NCI-H524 treated with DMSO at 0.1 percent for 48 hours (cell line): ENCODE measurements at places on chromosomes 16 and 17.

GRCh38 chr17:34739386-34739785 is 160.0 kb downstream of the TMEM132E start:
- no peak for DNase-seq

DNA sequence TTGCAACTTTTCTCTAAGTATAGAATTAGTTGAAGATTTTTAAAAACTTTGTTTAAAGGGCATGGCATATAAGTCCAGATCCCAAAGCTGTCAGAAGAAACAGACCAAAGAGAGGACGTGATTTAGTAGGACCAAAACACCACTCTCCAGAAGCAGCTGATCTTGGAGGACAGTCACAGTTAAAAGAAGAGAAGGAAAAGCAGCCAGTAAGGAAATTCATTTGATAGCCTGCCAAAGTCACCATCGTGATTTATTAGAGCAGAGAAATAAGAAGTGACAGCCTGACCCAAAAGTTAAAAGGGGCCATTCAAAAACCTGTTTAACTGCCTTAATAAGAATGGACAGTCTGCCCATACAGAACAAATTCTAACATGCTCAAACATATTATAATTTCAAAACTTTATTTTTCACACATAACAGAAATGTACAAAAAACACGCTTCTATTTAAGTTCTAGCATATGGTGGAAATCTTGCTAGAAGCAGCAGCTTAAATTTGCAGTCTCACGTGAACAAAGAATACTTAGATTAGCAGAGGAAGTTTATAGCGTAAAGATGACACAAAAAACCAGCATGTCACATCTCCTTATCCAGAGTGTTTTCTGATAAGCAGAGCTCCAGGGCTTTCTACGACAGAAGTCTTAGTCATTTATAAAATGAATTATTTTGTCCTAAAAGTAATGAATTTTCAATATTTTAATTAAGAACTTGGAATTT is 37.2 kb downstream of the TXNDC11 start:
- no peak for DNase-seq

DNA sequence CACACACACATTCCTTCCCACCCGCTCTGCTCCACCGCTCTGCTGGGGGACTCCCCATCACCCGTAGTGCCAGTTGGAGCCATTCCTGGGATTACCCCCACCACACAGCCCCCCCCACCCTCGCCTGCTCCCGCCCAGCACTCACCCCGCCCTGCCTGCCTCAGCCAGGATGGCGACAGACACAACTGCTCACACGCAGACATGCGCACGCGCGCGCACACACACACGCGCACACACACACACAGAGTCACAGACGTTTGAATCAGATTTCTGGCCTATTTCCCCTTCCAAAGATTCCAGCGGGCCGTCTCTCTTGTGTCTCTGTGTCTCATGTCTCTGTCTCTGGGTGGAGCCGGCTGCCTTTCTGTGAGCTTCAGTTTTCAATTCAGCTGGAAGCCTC is 4.4 kb downstream of the CACNA1G start:
- DNase-seq: no peak

GRCh38 chr16:57955572-57956188 is 15.2 kb downstream of the CNGB1 start:
- DNase-seq: no peak

DNA sequence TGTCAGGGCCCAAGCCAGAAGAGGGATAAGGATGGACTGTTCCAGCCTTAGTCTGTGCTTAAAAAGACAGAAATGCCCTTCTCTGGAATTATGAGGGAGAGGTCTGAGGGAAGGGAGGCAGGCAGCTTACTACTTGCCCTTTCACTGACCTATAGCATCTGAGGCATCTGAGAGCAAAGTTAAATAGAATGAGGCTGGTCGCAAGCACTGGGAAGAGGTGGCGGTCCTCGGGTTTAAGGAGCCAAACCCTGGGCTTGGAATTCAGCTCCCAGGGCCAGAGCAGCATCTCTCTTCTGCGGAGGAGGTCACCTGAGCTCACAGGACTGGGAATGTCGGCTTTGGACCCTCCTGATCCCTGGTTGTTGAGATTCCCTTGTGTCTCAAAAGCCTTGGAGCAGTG is 3.1 kb upstream of the LIMD2 start:
- DNase-seq: no peak

GRCh38 chr16:88380619-88381018 is 2.1 kb upstream of the ZNF469 start:
- DNase-seq: no peak

DNA sequence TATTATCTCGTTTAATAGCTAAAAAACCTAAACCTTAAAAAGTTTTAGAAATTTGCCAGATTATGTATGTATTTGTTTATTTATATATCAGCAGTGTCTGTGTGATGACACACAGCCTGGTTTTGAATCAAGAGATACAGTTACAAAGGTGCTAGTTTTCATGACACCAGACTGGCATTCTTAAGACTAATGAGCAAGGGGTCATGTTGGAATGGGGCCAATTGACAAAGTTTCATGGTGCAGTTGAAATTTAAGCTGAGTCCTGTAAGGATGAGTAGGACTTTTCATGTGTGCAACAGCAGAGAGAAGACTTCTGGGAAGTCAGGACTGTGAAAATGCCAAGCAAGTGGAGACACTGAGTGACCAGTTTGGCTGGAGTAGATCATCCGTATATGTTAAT is 3.2 kb upstream of the KRT10 start:
- DNase-seq: no peak

DNA sequence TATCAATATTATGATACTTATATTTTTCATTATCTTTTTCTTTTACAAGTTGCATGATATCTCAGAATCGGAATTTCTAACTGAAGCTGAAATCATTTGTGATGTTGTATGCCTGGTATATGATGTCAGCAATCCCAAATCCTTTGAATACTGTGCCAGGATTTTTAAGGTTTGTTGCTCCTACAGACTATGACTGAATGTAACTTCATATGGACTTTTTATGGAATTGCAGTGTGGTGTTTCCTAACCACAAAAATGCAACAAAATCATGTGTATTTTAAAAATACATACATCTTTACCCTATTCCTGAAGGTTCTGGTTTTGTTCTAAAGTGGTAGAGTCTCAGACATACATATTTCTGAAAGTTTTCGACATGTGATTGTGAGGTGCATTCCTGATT is 58.8 kb upstream of the RHBDL3 start:
- no peak for DNase-seq

DNA sequence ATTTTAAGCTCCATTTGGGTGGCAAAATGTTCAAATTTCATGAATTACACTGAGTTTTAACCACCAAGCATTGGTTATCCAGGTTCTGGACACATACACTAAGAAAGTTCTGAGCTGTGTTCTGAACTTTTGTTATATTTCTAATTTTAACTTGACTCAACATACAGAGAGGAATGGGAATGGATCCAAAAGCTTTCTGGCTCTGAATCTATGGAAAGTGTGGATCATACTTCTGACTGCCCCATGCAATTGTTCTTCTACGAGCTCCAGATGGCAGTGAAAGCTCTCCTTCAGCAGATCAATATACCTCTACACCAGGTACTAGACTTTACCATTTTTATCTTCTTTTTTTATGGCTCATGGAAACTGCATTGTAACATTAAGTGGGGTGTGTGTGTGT is 113.0 kb upstream of the NOG start:
- no peak for DNase-seq

DNA sequence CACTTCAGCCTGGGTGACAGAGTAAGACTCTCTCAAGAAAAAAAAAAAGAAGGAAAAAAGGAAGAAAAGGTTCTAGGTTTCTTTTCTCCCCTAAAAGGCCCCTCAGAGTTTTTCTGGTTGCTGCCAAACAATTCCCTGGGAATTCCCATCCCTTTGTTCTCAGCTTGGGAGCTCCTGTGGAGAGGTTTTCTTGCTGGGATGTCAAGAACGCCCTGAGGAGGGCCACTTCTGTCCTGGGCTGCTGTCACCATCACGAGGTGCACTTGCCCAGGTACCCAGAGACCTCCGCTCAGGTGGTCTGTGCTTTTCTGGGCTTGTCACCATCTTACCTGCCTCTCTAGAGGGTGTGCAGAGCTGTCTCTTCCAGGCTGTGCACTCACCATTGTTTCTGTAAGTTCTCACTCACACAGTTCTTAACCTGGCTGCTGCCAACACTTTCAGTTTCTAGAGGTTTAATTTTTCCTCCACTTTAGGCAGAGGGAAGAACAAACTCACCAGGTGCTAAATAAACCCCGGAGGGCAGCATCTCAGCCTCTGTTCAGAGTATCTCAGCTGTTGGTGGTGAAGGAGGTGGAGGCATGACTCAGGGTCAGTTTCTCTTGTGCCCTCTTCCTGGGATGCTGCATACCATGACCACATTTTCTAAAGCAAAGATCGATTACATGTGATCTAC is 2.4 kb upstream of the COX6A2 start:
- no peak for DNase-seq

DNA sequence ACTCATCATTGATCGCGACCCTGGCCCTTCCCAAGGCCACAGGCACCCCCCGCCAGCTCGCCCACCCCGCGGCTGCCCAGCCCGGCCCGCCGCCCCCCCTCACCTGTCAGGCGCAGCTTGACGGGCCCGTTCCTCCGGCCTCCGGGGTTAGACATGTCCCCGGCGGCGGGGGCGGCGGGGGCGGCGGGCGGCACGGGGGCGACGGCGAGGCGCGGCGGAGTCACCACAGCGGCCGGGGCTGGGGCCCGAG is 456 bp downstream of the SMURF2 start:
- DNase-seq: no peak

DNA sequence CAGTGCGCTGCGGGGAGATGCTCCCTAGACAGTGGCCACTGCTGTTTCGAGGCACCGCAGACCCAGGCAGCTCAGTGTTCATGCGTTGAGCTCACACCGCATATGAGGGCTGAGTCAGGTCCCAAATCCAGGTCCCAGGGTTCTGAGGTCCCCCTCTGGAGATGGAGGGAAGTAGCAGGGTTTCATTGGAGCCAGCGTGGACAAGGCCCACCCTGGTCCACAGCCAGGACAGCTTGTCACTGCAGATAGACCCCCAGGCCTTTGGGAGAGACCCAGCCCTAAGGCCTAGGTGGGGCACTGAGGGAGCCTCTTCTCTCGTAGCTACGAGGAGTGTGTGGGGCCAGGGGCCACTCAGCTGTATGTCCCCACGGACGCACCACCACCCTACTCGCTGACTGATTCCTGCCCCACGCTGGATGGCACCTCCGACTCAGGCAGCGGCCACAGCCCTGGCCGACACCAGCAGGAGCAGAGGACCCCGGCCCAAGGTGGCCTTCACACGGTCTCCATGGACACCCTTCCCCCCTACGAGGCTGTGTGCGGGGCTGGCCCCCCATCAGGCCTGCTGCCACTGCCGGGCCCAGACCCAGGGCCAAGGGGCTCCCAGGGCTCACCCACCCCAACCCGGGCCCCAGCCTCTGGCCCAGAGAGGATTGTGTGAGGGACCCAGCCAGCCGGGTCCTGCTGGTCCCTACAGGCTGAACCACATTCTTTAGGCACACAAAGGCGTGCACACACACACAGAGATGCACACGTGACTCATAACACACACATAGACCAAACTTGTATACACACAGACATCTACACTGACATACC is 53.4 kb downstream of the BEAN1 start:
- DNase-seq: no peak

DNA sequence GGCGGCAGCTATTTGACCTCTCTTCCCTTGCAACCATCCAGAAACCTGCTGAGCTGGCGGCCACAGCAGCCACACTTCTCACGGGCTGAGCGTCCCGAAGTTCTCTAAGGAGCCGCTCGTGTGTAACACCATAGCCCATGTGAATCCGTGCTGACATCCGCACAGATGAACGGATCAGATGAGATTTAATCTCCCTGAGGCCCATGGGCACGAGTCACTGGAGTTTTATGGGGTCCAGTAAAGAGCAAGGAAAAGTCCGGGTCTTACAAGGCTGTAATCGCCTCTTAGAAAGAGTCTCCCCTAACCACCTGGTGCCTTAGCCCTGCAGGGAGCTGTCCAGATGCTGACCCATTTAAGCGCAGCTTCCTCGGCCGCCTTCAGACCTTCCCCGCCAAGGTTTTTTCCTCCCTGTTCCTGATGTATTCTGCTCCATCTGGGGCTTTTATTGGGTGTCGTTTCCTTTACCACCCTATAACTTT is 5.5 kb upstream of the CACNG5 start:
- DNase-seq: peak; percentile 92

GRCh38 chr16:27943766-27944165 is 119.7 kb downstream of the GSG1L start:
- no peak for DNase-seq

DNA sequence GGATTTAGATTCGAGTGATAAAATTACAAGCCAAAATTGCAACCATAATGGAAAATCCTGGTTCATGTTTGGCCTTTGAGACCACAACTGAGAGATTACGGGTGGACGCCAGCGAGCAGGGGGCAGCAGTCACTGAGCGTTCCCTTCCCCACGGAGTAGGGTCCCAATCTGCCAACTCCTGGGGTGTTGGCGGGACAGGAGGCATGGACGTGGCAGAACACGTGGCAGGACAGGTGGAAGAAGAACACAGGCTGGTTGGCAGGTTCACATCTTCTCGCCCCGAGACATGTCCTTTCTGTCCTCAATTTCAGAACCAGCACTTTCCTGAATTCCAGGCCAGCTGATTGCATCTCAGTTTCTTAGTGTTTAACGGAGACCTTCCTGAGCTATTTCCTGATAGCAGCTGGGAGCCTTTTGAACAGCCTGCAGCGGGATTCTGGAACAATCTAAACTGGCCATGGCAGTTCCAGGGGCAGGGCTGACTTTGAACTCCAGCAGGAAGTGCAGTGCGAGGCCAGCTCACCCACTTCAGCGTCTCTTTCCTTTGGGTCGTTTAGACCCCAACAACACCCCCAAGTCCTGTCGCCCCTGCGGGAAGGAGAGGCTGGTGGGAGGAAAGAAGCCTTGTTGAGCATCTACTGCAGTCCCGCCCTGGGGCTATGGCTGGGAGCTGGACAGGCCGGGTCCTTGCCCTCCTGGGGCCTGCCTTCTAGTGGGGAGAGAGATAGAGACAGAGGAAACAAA is 159.1 kb upstream of the FOXF1 start:
- no peak for DNase-seq

DNA sequence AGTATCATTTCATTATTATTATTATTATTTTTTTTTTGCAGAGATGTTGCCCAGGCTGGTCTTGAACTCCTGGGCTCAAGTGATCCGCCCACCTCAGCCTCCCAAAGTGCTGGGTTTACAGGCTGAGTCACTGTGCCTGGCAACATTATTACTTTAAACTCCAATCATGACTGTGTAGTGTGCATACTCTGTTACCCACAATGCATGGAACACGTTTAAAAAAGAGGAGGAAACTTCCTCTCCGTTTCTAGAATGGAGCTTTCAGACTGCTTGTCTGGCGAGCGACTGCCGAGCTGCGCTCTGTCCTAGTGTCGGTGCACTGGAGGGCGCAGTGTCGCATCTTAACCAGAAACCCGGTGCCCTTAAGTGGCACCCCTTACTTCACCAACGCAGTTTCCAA is 22.1 kb upstream of the FASN start:
- DNase-seq: no peak

GRCh38 chr16:87581857-87582215 is 20.5 kb upstream of the JPH3 start:
- DNase-seq: no peak
